MV-4-11 (cell line): ENCODE measurements at places on chromosomes 11 and 22.

GRCh38 chr11:81570669-81571068 is 1163.0 kb downstream of the FAM181B start:
- no peak for DNase-seq

- DNase-seq: peak; percentile 72
These were observed 16.6 kb downstream of the IL10RA start for GRCh38 chr11:118002541-118003423.

DNA sequence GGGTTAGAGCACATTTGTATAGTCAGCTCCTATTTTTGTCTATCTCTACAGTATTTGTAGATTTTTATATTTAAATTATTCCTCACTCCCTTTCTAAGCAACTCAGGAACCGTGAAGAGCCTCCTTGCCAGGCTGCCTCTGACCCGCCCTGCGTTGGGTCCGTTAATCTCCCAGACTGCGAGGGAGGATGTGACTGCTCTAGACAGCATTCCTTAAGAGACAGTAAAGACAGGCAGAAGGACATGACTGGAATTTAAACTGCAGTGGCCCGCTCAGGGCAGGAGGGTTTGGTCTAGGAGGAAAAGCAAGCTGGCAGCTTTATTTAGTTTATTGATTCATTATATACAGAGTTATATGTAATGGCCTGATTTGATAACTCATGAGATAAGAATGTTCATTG is 413.7 kb downstream of the TMEM135 start:
- DNase-seq: no peak

DNA sequence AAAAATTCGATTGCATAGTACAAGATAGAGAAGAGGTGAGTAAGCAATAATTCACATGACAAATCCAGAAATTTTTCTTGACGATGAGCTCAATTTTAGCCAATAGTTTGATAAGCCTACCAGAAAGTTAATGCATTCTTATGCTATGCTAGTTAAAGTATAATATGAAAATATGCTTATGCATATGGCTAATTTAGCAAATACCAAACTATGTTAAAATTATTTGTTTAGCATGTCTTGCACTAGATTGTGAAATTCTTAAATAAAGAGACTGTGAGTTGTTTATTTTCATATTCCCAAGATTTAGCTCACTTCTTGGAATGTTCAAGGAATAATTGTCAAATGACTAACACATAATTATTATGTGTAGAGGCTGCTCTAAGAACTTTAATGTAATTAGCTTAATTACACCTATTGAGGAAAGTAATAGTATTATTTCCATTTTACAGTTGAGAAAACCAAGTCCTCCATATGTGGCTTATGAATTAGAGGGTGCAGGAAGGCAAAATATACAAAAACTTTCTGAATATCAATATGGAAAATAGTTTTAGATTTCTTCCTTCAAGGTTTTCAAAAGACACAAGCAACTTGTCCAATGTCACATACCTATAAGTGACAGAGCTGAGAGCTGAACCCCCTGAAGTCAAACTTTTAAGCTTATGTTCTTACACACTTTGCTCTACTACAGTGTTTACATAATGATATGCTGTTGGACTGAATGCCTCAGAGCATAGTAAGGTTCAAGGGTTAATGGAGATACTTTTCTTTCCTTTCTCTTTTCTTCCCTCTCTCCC is 45.9 kb upstream of the ARHGAP20 start:
- no peak for DNase-seq

DNA sequence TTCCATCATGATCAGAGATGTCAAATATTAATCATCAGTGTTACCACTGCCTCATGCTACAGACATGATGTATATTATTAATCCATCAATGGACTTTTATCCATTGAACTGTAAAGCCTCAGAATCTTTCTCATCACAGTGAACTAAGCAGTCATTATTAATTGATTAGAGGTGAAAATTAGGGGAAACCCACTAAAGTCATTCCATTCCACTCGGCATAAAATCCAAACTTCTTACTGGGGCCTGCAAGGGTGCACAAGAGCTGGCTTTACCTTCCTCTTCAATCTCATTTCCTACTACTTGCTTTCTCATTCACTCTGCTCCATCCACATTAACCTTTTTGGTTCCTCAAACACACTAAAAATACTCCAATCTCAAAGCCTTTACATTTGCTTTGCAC is 7.9 kb upstream of the CD44 start:
- no peak for DNase-seq

GRCh38 chr11:78450866-78451265 is 33.2 kb upstream of the GAB2 start:
- DNase-seq: no peak

GRCh38 chr22:19788661-19789225 is 28.2 kb downstream of the TBX1 start:
- no peak for DNase-seq

DNA sequence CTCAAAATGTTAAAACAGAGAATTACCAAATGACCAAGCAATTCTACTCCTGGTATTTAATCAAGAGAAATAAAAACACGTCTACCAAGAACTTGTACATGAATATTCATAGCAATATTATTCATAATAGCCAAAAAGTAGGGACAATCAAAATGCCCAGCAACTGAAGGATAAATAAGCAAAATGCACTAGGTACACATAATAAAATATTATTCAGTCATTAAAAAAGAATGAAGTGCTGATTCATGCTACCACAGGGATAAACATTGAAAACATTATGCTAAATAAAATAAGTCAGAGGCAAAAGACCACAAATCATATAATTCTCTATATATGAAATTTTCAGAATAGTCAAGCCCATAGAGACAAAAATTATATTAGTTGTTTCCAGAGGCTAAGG is 24.8 kb downstream of the ARHGAP32 start:
- DNase-seq: no peak

GRCh38 chr11:8283465-8284230 is 20.0 kb upstream of the LMO1 start:
- DNase-seq: no peak

DNA sequence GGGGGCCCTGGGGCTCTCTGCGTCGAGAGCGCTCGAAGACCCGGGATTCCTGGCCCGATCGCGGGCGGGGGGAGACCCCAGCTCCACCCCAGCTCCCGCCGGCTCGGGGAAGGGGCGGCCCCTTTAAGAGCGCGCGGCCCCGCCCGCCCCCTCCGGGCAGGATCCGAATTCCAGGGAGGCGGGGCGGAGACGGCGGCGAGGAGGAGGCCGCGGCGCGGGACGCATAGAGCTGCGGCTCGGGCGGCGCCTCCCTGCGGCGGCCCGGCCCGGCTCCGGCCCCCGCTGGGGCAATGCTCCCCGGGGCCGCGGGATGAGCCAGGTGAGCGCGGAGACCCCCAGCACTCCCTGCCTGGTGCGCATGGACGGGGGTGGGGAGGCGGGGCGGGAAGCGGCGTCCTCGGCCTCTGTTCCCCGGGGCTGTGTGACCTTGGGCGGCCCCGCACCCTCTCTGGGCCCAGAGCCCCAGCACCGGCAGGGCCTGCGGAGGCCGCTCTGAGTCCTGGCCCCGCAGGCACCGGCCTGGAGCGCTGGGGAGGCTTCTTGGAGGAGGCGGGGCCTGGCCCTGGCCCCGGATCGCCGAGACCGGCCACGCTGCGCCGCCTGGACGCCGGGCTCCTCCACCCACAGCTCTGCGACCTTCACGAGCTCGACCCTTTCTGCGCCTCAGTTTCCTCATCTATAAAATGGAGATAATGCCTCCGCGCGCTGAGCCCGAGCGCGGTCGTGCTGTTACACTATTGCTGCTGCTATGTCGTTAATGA is 565 bp downstream of the GAS2L1 start:
- DNase-seq: peak; percentile 27

- no peak for DNase-seq
These were observed 68.5 kb downstream of the DHCR7 start for GRCh38 chr11:71379701-71380100.

DNA sequence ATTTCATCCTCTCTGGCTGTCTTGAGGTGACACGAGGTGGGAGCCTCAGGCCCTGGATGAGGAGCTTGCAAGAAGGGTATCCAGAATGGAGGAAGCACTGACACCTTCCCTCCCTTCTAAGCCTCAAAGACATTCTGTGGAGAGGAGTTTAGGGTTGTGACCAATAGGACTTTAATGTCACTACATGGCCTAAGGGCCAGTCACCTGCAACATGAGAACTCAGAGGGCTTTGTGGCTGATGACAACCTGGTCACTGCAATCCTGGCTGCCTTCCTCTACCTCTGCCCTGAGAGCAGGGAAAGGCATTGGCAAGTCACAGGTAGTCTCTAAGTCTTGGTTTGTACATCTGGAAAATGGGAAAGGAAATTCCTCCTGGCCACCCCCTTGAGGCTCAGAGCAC is 33.7 kb downstream of the PISD start:
- no peak for DNase-seq

DNA sequence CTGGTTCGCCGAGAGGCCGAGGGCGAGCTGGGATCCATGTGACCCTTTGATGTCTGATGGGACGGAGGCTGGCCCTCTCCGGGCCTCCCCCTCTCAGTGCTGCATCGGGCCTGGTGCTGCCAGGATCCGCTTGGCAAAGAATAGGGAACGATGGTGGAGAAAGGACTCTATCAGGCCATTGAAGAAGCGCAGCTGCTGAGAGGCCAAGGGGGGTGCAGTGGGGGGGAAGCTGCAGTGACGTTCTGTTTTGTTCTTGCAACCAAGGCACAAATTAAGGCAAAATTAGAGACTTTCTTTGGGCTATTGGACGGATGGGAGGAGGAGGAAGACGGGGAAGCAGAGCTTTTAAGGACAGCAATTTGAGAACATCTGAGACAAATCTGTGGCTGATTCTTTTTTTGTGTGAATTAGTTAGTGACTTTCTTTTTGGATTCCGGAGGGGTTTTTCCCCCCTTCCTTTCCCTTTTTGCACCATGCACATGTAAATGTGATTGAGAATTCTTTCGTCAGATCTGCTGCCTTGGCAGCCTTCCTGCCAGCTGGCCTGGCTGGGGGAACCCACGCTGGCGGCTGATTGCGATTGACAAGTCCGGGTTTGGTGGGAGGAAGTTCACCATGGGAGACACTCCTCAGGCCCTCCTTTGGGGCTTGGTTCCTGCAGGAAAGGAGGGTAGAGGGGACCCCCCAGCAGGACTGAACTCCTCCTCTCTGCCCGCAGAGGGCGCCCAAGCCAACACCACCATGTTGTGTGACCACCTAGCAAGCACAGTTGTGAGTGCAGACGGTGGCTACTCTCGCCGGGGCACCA is 214.6 kb downstream of the NTM start:
- DNase-seq: peak; percentile 36

- DNase-seq: peak; percentile 82
These were observed 33.1 kb upstream of the ST14 start for GRCh38 chr11:130126516-130126915.

DNA sequence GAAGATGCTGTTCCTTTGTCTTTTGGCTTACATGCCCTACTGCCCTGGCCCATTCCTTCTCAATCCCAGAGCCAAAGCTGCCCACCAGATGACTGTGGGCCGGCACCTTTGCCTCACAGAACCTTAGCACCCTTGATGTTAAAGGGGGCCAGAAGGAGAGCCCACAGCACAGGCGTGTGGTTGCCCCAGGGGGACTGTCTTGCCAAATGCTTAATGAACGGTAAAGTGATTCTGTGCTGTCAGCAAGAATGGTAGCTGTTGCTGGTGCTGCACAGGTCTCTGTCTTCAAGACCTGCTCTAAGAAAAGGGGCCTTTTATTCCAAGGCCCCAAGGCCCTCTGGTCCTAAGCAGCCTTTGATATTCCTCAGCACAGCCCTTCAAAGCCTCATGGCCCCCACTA is 113.3 kb downstream of the MORC2 start:
- no peak for DNase-seq

DNA sequence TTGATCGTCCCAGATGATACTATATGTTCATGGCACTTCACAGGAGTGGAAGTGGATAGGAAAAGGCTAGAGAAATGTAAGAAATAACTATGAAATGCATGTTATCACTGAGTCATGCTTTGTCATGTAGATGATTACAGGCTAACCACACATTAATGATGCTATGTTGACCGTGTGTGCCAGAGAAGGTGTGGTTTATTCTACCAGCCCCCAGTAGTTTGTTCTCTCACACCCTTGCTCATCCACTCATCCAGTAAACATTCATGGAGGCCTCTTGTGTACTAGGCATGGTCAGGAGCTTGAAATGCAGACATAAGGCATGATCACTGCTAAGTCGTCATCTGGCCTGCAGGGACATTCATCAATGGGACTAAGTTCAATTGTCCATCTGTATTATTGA is 153.0 kb upstream of the PITPNB start:
- DNase-seq: no peak

- peak; percentile 36 for DNase-seq
These were observed 9.3 kb upstream of the MIAT start for GRCh38 chr22:26648011-26648497.

- no peak for DNase-seq
These were observed 370.1 kb downstream of the OPCML start for GRCh38 chr11:133162227-133162626.

- no peak for DNase-seq
These were observed 560.0 kb downstream of the TMEM135 start for GRCh38 chr11:87597725-87598124.

GRCh38 chr22:36143066-36143815 is 17.3 kb downstream of the APOL3 start:
- no peak for DNase-seq

GRCh38 chr22:33467080-33467479 is 408.9 kb upstream of the SYN3 start:
- DNase-seq: no peak

DNA sequence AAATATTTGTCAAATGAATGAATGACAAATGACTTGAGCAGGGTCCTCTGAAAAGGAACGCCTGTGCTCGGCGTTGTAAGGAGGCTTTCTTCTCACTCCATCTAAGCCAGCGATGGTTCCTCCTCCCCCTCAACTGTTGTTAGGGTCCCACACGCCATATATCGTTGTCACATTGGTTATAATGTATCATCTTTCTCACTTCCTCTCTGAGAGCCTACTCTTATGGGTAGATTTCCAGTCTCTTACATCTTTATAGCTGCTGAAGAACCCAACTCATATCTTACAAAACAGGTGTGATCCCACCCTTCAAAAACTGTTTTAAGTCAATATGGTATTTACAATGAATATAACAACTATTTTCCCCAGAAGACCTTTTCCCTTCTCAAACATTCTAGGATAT is 81.5 kb downstream of the NAV2 start:
- DNase-seq: peak; percentile 21

DNA sequence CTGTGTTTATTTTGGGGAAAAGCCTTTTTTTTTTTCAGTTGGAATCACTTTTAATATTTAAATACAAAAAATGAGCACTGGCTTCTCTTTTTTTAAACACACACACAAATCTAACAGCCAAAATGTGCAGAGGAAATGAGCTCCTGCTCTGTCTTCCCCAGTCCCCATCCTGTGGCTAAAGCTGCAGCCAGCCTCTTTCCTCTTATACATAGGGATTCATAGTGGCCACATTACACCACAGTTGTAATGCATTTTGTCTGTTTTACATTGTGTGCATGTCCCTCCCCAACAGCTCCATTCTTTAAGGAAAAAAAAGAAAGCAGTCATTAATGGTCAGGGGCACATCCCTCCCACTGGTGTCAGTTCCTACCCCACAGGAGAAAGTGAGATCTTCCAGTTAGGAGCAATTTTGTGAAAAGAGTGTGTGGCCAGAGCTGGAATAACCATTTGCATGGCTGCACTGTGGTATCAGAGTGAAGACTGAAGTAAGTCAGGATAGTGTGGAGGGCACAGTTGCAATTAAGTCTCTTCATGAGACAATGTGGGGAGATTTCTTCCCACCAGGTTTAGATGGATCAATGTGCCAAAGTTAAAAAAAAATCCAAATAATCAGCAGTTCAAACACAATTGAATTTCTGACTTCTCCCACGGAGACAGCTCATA is 220.6 kb downstream of the TMEM135 start:
- peak; percentile 2 for DNase-seq

GRCh38 chr11:128463371-128463829 is 124.0 kb downstream of the ETS1 start:
- DNase-seq: no peak
